ENCODE measurements at places on chromosomes 1 and 21. TPM values are rescaled to one million over a fixed set of nuclear protein-coding genes. Genes with fewer than 3 reads are reported as not detected.

DNA sequence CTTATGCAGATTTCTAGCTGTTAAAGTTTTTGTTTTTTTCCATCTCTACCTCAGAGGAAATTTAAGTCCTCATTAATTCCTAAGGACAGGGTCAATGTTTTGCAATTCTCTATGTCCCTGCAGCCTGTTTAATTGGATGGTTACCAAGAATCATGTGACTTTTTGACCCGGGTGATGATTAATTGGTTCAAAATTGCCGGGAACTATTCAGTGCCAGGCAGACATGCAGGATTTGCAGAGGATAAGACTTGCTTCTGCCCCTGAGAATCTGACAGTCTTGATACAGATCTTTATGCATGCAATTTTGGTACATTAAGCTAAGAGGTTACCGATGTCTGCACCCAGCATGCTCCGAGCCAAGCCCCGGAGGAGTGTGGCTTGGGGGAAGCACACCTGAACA is 87.9 kb downstream of the PLPP3 start:
- DNase-seq = no peak

DNA sequence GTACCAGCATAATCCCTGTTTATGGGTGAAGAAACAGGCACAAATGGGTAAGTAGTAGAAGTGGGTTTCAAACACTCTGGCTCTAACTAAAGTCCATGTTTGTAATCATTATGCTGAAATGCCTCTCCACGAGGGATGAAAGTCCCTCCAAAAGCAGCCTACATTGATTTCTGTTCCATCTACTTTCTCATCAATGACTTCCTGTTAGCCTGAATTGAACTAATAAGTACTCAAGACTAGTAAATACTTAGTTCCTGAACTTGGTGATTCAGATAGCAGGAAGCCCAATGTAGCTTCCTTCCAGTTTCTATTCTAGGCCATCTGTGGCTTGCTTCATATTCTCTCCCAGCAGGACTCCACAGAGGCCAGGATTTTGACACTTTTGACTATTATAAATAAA is 11.3 kb upstream of the BACH1 start:
- no peak for DNase-seq

TNFRSF9 gene
- 6.7 TPM for total RNA-seq

DNA sequence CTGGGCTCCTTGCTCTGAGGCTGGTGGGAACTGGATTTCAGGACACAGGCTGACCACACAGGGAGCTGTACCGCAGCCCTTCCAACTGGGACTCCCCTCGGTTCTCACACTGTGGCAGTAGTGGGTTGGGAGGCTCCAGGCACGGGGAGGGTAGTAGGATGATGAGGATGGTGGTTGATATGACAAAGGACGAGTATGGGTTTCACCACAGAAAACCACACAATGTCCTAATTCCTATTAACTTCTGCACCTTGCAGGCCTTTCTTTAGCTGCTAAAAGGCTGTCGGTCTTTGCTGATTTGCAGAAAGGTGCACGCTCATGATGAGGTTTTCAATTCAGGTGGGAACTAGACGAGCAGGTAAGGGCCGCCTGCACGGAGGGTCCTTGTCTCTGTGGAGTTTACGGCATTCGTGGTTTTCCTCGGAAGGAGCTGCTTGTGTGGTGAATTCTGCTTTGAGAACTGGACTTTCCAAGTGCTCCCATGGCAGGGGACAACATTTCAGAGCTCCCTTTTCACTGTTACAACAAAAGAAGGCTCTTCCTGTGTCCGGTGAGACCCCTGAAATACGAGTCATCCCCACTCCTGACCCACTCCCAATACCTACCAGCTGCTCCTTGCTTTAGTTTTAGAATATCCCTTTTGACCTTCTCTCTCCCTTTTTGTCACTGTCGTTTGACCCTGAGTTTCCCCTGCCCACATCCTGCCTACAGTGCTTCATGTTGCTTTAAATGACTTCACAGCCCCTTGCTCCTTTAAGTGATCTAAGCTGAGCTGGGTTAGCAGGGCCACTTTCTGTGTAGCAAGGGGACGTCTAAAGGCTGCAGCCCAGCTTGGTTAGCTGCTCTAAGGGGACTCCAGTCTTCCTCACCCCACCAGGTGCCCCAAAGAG is 125.1 kb downstream of the MRPS6 start:
- DNase-seq = no peak

DNA sequence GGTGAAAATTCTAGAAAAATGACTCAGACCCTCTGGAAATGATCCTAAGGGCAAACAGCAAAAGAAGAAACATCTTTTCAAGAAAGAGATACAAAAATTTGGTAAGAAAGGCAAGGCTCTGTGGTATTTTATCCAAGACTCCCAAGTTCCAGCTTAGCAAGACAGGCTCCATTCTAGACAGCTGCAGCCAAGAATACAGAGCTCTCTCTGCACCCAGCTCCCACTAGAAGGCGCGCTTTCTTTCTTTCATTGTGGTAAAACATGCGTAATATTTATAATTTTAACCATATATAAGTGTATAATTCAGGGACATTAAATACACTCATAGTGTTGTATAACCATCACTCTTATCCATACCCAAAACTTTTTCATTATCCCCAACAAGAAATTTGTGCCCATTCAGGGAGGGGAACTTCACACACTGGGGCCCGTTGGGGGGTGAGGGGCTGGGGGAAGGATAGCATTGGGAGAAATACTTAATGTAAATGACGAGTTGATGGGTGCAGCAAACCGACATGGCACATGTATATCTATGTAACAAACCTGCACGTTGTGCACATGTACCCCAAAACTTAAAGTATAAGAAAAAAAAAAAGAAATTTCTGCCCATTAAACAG is 2.2 kb upstream of the HFM1 start:
- no peak for DNase-seq

GRCh38 chr1:206766251-206766856 is 4.2 kb upstream of the IL19 start:
- DNase-seq = no peak

DNA sequence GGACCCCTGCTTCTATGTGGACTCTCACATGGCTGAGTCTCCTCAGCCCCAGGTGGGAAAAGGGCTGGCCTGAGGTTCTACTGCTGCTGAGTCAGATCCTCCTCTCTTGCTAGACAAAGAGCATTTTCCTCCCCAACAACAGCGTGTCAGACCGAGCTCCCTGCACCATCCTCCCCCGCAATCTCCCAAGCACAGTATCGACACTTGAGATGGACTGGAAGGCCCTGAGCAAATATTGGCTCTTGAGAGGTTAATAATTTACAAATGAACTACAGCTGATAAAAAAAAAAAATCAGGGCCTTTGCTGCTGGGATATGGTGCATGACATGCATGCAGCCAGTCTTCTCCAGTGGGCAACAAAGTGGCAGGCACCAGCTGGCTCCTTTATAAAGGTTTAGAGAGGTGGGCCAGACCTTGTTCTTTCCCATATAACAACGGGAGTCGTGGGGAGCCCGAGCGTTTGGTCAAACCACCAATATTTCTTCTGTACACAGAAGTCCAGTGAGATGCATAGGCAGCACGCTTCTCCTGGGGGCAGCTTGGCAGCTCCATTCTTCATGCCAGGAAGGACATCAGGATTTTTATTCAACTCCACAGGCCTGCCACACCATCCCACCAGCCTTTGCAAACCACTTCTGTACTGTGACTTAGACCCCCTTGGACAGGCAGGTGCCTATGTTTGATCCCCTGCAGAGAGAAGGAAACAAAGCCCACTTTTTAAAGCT is 55.4 kb upstream of the CAMK1G start:
- DNase-seq = no peak

GRCh38 chr1:34460193-34460592 is 283.5 kb downstream of the C1orf94 start:
- no peak for DNase-seq

Data from glomerular endothelial cell (primary cell).